Tibial nerve (tissue), 4 donors: ENCODE measurements at places on chromosomes 16 and 17. TPM values are rescaled to one million over a fixed set of nuclear protein-coding genes. Genes with fewer than 3 reads are reported as not detected.

GRCh38 chr17:78488867-78489634 is 88.1 kb downstream of the DNAH17 start:
- no peaks in the 10 kb centered on the region for H3K27me3 ChIP-seq
- no peak overlapping the region for H3K27ac ChIP-seq
- H3K4me3 ChIP-seq, result no peak overlapping the region
- no peaks in the 10 kb centered on the region for H3K4me1 ChIP-seq
- no peak for DNase-seq
- no peaks in the 10 kb centered on the region for H3K36me3 ChIP-seq

DNA sequence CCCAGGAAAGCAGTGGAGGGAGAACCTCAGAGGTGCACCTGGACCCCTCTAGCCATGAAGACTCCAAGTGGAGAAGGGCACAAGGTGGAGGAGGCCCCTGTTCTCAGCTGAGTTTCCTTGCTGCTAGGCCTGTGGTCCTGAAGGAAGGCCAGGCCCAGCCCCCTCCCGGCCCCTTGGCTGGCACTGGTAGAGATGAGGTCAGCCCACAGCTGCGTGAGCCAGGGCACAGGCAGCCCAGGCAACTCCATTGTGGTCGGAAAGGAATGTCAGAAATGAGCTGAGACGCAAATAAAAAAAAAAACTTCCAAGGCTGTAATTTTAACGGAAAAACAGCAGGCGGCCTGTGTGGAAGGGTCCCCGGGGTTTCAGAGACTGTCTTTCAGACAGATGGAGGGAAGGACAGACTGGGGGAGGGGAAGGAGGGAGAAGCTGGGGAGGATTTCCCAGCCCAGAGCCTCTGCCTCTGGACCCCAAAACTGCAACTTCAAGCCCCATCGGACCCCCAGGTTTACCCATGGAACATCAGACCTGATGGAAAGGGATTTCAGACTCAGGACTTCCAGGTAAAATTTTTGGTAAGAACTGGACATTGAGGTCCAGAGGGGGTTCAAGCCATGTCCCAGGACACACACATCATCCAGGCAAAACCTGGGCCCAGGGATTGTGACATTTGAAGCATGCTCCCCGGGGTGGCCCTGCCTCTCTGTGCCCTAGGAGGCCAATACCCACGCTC is 25.6 kb upstream of the MRPS23 start:
- peak overlapping the region; percentile 97 for H3K27ac ChIP-seq
- H3K4me3 ChIP-seq, result no peak overlapping the region
- no peaks in the 10 kb centered on the region for H3K36me3 ChIP-seq
- no peaks in the 10 kb centered on the region for H3K27me3 ChIP-seq
- DNase-seq, result peak; percentile 68

GRCh38 chr16:82265809-82266208 is 95.8 kb upstream of the MPHOSPH6 start:
- H3K27ac ChIP-seq, result no peak overlapping the region
- H3K36me3 ChIP-seq, result no peaks in the 10 kb centered on the region
- peaks cover 4% of the 10 kb centered on the region for H3K4me1 ChIP-seq
- H3K4me3 ChIP-seq, result no peak overlapping the region
- no peaks in the 10 kb centered on the region for H3K27me3 ChIP-seq
- no peak for DNase-seq

- H3K4me1 ChIP-seq, result no peaks in the 10 kb centered on the region
- H3K4me3 ChIP-seq, result no peak overlapping the region
- no peaks in the 10 kb centered on the region for H3K36me3 ChIP-seq
- no peak for DNase-seq
These were observed 250.1 kb downstream of the C16orf95 start for GRCh38 chr16:87067003-87067556.

DNA sequence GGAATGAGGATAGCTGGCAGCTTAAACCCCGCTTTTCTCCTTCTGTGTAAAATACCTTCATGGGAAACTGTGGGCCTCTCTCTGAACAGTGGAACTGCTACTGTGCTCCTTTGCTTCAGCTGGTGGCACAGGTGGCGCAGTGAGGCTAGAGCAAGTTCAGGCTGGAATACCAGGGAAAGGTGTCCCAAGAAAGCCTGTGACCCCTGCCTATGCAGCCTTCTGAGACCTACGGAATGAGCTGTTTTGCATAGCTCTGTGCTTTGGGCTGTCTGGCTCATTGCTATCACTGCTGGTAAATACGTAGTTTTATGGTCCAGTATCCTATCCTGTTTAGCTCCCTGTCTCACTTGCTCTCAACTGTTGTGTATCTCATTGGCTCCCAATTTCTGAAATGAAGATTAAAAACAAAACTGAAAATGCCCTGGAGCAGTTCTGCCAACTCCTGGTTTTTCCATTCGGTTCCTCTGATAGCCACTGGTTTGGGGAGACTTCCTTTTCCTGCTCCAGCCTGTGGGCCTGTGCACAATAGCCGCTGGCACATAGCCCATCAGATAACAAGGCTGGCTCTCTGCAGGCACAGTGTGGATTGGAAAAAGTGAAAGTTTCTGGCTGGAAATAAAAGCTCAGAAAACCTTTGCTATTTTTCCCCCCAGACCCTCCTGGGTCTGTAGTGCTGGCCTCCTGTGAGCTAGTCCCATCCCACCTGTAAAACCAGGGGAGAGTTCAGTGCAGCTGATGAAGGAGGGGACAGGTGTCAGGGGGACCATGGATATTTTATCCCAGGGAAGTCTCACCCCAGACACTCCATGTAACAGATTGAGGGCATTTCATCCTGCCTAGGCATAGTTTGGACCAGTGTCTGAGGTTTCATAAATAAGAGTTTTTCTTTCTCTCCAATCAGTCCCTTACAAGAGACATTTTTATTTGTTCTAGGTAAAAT is 24.0 kb downstream of the LIMD2 start:
- peak overlapping the region; percentile 46 for H3K27ac ChIP-seq
- DNase-seq, result peak; percentile 79
- peaks cover 35% of the 10 kb centered on the region for H3K4me1 ChIP-seq
- H3K4me3 ChIP-seq, result no peak overlapping the region

The CCL17 gene
- not detected for total RNA-seq

DNA sequence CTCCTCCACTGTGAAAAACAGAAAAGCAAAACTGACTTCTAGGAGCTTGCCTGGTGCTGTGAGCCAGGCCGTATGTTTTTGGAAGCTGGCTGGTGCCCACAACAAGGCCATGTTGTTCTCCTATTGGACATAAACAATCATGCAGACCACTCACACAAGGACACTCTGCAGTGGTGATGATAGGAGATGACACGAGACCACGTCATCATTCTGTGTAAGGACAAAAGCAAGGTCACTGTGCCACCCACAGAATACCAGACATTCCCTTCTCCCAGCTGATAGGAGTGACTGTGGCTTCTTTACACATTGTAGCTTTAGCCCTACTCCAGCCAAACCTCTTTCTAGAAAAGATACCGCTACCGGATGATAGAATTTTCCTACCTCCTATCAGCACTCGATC is 47.7 kb upstream of the LCMT1 start:
- no peak for DNase-seq
- H3K36me3 ChIP-seq, result no peaks in the 10 kb centered on the region
- H3K4me1 ChIP-seq, result no peaks in the 10 kb centered on the region
- H3K27me3 ChIP-seq, result no peaks in the 10 kb centered on the region
- peak overlapping the region; percentile 45 for H3K27ac ChIP-seq

- no peaks in the 10 kb centered on the region for H3K36me3 ChIP-seq
- no peaks in the 10 kb centered on the region for H3K27me3 ChIP-seq
- H3K4me1 ChIP-seq, result no peaks in the 10 kb centered on the region
- H3K4me3 ChIP-seq, result no peak overlapping the region
- no peak for DNase-seq
These were observed 13.3 kb upstream of the CNEP1R1 start for GRCh38 chr16:50011707-50012106.

DNA sequence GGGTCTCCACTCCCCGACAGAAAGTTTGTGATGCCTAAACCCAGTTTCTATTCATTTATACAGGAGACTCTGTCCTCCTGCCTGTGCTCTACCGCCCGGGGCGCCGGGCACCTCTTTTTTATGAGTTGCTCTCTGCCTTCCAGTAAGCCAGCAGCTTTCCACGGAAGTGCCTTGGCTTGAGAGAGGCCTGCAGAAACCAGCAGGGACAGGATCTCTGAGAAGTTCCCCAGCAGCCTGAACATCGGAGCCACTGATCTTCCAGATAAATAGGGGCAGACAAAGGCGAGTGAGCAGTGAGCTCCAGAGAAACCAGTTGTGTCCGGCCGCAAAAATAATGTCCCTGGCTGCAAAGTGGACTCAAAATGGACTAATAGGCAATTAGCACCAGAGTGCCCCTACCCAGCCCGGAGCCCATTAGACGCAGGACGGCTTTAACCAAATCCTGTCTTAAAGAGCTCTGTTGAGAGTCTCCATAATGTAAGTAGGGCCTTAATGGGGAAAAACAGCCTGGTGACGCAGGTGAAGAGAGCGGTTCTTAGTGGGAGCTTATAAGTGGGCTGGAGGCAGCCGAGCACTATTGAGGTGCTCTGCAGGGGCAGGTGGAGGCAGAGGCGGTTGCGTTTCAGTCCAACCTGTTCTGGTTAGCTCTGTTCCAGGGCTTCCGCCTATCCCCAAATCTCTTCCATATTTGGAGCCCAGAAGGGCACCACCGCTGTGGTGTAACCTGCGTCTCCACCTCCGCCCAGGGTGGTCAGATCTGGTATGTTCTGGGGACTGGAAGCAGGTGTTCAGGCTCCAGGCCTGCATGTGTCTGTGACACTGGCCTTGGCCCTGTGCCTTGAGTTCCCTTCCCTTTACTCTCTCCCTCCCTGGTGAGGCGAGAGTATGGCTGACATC is 74.1 kb downstream of the NT5M start:
- H3K36me3 ChIP-seq, result no peaks in the 10 kb centered on the region
- H3K27ac ChIP-seq, result no peak overlapping the region
- no peaks in the 10 kb centered on the region for H3K4me1 ChIP-seq
- H3K27me3 ChIP-seq, result no peaks in the 10 kb centered on the region
- no peak overlapping the region for H3K4me3 ChIP-seq

DNA sequence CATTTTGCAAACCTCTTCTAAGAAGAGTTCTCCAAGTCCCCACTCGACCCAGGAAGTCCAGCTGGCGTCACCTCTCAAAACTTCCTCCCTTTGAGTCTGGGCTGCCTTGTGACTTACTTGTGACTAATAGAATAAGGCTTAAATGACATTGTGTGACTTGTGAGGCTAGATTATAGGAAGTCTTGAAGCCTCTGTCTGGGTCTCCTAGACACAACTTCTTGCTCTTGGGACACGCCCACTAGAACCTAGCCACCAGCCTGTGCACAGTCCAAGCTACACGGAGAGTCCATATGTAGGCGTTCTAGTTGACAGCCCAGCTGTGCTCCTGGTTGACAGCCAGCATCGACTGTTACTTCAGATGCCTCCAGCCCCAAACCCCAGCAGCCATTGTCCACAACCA is 66.7 kb upstream of the TANC2 start:
- peak; percentile 22 for DNase-seq
- no peaks in the 10 kb centered on the region for H3K4me1 ChIP-seq

DNA sequence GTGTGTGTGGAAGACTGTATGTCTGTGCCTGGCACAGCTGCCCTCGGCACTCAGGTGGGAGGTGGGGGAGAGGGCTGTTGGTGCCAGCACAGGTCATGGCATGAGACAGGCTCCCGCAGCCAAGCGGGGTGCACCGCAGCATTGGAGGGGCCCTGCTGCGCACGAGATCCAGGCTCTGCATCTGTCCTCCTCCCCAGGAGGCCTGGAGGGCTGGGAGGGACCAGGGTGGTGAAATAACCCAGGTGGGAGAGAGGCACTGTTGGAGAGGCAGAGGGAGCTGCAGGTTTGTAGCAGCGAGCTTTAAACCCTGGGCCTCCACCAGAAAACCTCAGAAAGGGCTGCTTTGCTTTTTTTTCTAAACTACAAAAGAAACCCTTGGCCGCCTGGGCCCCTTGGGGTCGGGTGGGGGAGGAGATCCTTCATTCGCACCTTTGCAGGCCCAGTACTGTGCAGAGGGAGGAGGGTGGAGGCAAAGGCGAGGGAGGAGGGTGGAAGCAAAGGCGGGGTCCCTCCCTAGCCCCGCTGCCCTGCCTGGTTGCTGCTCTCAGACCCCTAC is 241.7 kb downstream of the SEC14L1 start:
- no peaks in the 10 kb centered on the region for H3K27me3 ChIP-seq
- H3K27ac ChIP-seq, result peak overlapping the region; percentile 64
- H3K36me3 ChIP-seq, result no peaks in the 10 kb centered on the region
- H3K4me3 ChIP-seq, result no peak overlapping the region
- peaks cover 100% of the 10 kb centered on the region for H3K4me1 ChIP-seq
- DNase-seq, result no peak

- no peak for DNase-seq
- H3K27ac ChIP-seq, result no peak overlapping the region
- H3K4me1 ChIP-seq, result no peaks in the 10 kb centered on the region
- no peaks in the 10 kb centered on the region for H3K36me3 ChIP-seq
These were observed 137.4 kb downstream of the NPIPB5 start for GRCh38 chr16:22648141-22648540.

GRCh38 chr16:53881371-53881770 is 177.4 kb downstream of the FTO start:
- H3K4me3 ChIP-seq, result no peak overlapping the region
- H3K27ac ChIP-seq, result no peak overlapping the region
- no peaks in the 10 kb centered on the region for H3K36me3 ChIP-seq
- H3K4me1 ChIP-seq, result peaks cover 7% of the 10 kb centered on the region

The CMTM2 gene
- total RNA-seq, result not detected

The TBC1D3K gene
- total RNA-seq, result not detected

The KRT39 gene
- not detected for total RNA-seq

The EZH1 gene
- total RNA-seq, result 119 TPM

The KCNJ12 gene
- total RNA-seq, result 0.84 TPM

- DNase-seq, result peak; percentile 99
- H3K4me3 ChIP-seq, result peak overlapping the region; percentile 85
- peak overlapping the region; percentile 99 for H3K27ac ChIP-seq
- peaks cover 18% of the 10 kb centered on the region for H3K36me3 ChIP-seq
- no peaks in the 10 kb centered on the region for H3K27me3 ChIP-seq
These were observed 4.3 kb upstream of the TLCD2 start for GRCh38 chr17:1714427-1714979.

DNA sequence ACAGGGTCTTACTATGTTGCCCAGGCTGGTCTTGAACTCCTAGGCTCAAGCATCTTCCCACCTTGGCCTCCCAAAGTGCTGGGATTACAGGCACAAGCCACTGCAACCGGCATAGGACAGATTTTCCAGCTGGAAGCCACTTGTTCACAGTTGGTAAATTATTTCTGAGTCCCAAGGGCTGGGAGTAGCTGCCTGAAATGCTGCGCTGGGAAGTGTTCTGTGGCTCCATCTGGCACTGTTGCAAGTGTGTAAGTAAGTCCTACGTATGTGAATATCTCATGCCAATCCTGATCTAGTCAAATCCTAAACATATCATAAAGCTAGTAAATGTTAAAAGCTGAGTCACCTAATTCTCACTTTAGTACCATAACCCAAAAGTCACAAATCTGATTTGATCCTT is 48.1 kb downstream of the YWHAE start:
- no peak for DNase-seq
- no peak overlapping the region for H3K4me3 ChIP-seq
- no peak overlapping the region for H3K27ac ChIP-seq
